Osteoblast (primary cell): ENCODE measurements at places on chromosomes 12 and 14. TPM values are rescaled to one million over a fixed set of nuclear protein-coding genes. Genes with fewer than 3 reads are reported as not detected.

PPP1R1A gene
- 0.36 TPM in 1 of 2 replicates, not detected in the other for total RNA-seq

VRTN gene
- not detected in 2 replicates for total RNA-seq

P2RX2 gene
- total RNA-seq: not detected in 2 replicates

DHRS2 gene
- under 0.01 and 0.29 TPM in 2 replicates for total RNA-seq

RNU4-1 gene
- total RNA-seq: under 0.01 TPM in 2 replicates

CCDC177 gene
- not detected in 2 replicates for total RNA-seq

GOLGA5 gene
- 73.1 and 76.6 TPM in 2 replicates for total RNA-seq

ZNF839 gene
- 7.2 and 9.1 TPM in 2 replicates for total RNA-seq

FAM90A1 gene
- total RNA-seq: not detected in 2 replicates

CMAS gene
- 16.8 and 20.6 TPM in 2 replicates for total RNA-seq

DNA sequence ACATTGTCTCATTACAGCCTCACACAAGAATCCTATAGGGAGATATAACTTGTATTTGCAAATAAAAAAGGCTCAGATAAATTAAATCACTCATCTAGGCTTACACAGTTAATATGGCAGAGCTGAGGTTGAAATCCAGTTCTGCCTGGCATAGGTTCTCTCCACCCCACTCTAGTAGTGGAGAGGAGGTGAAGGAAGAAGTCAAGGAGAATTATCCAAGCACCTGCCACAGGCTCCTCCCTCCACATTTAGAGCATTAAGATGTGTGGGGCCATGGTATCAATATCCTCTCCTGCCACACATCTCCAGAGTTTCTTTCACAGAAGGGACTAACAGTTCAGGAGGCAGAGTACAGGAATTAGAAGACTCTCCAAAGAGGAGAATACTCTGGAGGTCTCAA lies 22.5 kb upstream of the STAC3 start:
- DNase-seq: no peak
- no peak overlapping the region for H3K27ac ChIP-seq
- H3K4me1 ChIP-seq: peaks cover 8% of the 10 kb centered on the region

DNA sequence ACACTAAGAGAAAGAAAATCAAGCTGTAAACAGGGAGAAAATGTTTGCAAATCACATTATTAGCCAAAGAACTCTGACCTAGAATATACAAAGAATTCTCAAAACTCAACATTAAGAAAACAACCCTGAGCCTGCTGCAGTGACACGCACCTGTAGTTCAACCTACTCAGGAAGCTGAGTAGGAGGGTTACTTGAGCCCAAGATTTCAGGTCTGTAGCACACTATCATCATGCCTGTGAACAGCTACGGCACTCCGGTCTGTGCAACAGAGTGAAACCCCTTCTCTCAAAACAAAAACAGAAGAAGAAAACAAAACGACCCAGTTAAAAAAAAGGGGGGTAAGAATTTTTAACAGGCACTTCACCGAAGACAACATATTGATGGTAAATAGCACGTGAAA lies 20.8 kb downstream of the SAV1 start:
- H3K36me3 ChIP-seq: peaks cover 15% of the 10 kb centered on the region
- H3K4me1 ChIP-seq: peaks cover 18% of the 10 kb centered on the region
- no peak overlapping the region for H3K27ac ChIP-seq
- DNase-seq: no peak
- no peaks in the 10 kb centered on the region for H3K27me3 ChIP-seq

GRCh38 chr12:47820631-47821345 lies 1.1 kb upstream of the HDAC7 start:
- DNase-seq: peak; percentile 100
- H3K36me3 ChIP-seq: no peaks in the 10 kb centered on the region
- peak overlapping the region; percentile 95 for H3K27ac ChIP-seq
- no peaks in the 10 kb centered on the region for H3K27me3 ChIP-seq
- H3K4me1 ChIP-seq: peaks cover 44% of the 10 kb centered on the region

- no peak for DNase-seq
- no peak overlapping the region for H3K4me3 ChIP-seq
Observed at GRCh38 chr14:104792101-104792884, 3.3 kb downstream of the AKT1 start.

GRCh38 chr12:32568228-32568627 lies 110.9 kb upstream of the DNM1L start:
- no peaks in the 10 kb centered on the region for H3K27me3 ChIP-seq
- H3K36me3 ChIP-seq: no peaks in the 10 kb centered on the region
- peaks cover 24% of the 10 kb centered on the region for H3K4me1 ChIP-seq
- peak; percentile 93 for DNase-seq

GRCh38 chr14:77186911-77187648 lies 5.5 kb downstream of the TMEM63C start:
- no peak overlapping the region for H3K27ac ChIP-seq
- H3K4me3 ChIP-seq: no peak overlapping the region
- no peak for DNase-seq
- H3K27me3 ChIP-seq: peaks cover 17% of the 10 kb centered on the region

DNA sequence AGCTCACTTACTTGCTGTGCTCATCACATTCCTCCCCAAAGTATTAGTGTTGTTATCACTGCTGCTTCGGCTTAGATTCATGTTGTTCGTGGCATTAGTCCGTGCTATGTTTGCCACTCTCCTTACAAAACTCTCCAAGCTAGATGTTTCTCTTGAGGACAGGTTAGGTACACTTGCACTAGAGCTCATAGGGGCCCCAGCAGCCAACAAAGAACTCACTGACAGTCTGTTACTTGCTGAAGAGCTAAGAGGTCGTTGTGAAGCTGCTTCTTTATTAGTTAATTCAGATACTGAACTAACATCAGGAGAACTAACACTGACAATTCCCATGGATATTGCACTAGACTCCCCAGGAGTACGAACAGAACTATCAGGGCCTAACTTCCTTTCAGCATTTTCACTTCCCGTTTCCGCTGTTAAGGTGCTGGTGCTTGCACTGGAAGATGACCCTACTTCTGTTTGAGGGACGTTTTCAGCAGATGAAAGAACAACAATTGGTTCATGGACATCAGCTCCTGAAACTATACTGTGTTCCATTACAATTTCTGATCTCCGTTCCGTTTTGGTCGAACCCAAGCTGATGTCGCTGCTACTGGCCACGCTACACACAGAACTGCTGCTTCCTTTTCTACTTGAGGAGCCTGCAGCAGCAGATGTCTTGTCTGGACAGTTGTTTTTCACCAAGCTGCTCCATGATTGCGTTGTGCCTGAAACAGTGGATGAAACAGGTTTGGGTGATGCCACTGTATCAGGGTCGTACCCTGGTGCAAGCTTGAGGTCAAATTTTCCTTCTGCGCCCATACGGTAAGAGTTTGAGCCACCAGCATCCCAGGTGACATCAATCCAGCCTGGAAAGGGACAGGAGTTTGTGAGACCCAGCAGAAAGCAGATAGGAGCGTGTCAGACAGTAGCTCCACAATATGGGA lies 78.7 kb downstream of the HECTD1 start:
- H3K36me3 ChIP-seq: peaks cover 56% of the 10 kb centered on the region
- no peaks in the 10 kb centered on the region for H3K4me1 ChIP-seq
- H3K27ac ChIP-seq: no peak overlapping the region
- no peak for DNase-seq
- H3K4me3 ChIP-seq: no peak overlapping the region
- no peaks in the 10 kb centered on the region for H3K27me3 ChIP-seq

GRCh38 chr12:122793685-122794106 lies 19.3 kb downstream of the CCDC62 start:
- H3K27ac ChIP-seq: no peak overlapping the region
- peak; percentile 91 for DNase-seq
- no peaks in the 10 kb centered on the region for H3K27me3 ChIP-seq

GRCh38 chr14:35257809-35258208 lies 34.4 kb upstream of the PSMA6 start:
- peak; percentile 30 for DNase-seq
- peaks cover 8% of the 10 kb centered on the region for H3K4me1 ChIP-seq
- H3K27me3 ChIP-seq: no peaks in the 10 kb centered on the region
- no peaks in the 10 kb centered on the region for H3K36me3 ChIP-seq

DNA sequence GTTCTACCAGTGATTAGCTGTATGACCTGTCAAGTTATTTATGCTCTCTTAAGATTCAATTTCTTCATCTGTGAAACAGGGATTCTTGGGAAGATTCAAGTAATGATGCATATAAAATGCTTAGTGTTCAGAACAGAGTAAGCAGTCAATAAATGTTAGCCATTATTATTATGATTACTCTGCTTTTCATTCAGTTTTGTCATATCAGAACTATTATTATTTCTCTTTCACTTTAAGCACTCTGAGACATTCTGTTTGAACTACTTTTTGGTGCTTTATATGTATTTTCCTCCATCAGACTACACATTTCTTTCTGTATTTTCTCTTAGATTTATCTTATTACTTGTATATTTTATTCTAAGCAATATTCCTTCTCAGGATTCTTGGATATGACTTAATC lies 81.2 kb downstream of the CFAP54 start:
- H3K4me1 ChIP-seq: no peaks in the 10 kb centered on the region
- no peaks in the 10 kb centered on the region for H3K27me3 ChIP-seq

DNA sequence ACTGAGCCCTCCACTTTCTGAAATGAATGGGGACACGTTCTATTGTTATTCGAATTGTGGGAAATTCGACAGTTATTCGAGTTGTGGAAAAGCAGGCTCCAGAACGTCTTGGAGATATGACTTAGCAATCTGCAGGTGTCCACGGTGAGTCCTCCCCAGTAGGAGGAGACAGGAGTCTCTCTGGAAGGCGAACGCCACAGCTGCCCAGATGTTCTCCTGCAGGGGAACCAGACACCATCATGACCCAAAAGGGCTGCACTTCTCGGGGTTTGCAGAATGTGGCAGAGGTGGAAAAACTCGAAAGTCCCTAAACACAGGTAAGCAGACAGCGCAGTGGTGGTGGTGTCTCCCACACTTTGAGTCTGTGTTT lies 363.6 kb upstream of the SFSWAP start:
- no peaks in the 10 kb centered on the region for H3K36me3 ChIP-seq
- no peak overlapping the region for H3K27ac ChIP-seq
- no peak for DNase-seq
- H3K4me1 ChIP-seq: no peaks in the 10 kb centered on the region
- no peak overlapping the region for H3K4me3 ChIP-seq

DNA sequence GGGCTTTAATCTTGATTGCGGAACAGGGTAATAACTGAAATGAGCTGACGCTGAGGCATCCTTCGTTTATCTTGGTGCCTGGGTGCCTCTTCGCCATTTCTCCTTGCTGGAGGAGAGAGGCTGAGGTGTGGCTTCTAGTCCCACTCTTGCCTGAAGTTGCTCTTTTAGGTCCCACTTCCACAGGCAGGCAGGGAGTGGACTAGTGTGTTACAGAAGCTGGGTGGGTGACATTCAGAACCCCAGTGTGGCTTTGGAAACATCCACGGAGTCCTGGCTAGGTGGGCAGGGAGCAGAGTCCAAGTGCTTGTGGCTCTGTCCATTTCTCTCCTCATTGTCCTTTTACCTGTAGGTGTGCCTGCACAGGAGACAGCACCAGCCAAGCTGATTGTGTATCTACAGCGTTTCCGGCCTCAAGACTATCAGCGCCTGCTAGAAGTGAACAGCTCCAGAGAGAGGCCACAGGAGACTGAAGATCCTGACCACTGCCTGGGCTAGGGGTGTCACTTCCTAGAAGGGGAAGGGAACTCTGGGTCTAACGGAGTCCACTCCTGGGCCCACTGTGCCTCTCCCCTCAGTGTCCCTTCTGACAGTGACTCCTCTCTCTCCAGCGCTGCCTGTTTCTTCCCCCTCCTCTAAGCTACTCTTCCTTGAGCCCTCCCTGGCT lies 2.4 kb downstream of the THTPA start:
- H3K4me3 ChIP-seq: no peak overlapping the region
- H3K36me3 ChIP-seq: peaks cover 20% of the 10 kb centered on the region
- H3K27me3 ChIP-seq: no peaks in the 10 kb centered on the region

DNA sequence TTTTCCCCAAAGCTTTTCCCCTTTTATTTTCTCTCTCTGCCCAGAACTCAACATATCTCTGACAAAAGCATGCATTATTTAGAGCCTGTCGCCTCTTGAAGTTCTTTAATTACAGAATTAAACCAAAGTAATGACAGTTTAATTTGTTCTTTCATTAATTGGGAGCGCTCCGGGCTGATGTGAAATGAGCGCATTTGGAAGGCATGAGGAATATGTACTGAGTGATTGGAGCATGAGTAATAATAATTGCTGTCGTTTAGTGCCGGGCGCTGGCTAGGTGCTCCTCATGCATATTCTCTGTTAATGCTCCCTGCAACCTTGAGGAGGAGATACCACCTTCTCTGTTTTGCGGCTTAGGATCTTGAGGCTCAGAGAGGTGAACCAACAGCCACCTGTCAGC lies 120.5 kb downstream of the SLC25A47 start:
- peaks cover 37% of the 10 kb centered on the region for H3K4me1 ChIP-seq
- H3K36me3 ChIP-seq: no peaks in the 10 kb centered on the region
- no peaks in the 10 kb centered on the region for H3K27me3 ChIP-seq
- H3K27ac ChIP-seq: peak overlapping the region; percentile 21
- H3K4me3 ChIP-seq: no peak overlapping the region

DNA sequence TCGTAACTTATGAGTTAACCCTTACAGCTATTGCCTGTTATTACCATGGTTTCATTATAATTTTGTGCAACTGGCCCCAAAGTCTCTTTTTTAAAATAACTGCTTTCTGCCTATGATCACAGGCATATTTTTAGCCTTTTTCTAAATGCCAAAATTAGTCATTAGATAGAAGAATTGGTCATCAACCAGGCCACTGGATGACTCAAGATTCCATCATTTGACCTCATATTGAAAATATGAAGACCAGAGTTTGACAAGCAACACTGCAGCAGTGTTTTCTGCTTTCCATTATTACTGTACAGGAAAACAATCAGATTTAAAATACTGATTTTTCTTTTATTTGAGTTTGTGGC lies 54.7 kb upstream of the OTOGL start:
- H3K27me3 ChIP-seq: no peaks in the 10 kb centered on the region
- DNase-seq: peak; percentile 72
- H3K36me3 ChIP-seq: no peaks in the 10 kb centered on the region
- peaks cover 46% of the 10 kb centered on the region for H3K4me1 ChIP-seq
- peak overlapping the region; percentile 74 for H3K27ac ChIP-seq
- H3K4me3 ChIP-seq: no peak overlapping the region

DNA sequence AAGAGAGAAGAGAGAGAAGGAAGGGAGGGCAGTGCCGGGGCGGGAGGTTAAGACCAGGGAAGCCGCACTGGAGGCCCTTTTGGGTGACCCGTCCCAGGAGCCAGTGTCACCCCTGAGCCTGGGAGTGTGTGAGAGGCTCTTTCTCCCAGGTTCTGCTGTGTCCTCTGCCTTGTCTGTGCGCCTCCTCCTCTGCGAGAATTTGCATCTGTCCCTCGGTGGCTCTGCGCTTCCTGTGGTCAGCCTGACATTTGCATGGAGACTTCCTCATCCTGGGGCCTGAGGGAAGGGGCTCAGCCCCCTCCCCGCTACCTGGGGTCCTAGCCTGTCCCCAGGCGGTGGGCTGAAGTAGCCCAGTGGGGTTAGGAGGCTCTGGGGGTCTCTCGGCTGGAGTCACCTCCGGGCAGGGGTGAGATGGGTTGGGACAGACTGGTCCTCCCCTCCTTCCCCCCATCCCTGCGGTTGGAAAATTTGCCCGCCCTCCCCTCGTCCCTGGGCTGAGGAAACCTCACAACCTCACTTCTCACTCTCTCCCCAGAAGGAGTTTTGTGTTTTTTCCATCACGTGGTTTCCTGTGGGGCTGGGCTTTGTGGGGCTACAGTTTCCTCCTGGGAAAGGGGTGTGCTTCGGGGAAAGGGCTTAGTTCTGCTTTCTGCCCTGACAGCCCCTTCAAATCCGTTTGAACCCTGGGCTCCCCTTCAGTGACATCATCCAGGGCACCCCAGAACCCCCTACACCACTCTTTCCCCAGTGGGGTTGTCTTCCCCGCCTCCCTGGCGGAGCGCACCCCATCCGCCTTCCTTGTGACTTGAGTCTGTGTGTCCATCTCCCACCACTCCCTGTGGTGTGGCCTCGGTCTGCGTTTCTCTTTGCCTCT lies 2.5 kb downstream of the PTPN6 start:
- no peaks in the 10 kb centered on the region for H3K36me3 ChIP-seq
- H3K4me1 ChIP-seq: peaks cover 12% of the 10 kb centered on the region
- peak overlapping the region; percentile 56 for H3K4me3 ChIP-seq
- H3K27me3 ChIP-seq: no peaks in the 10 kb centered on the region
- H3K27ac ChIP-seq: no peak overlapping the region
